ENCODE measurements at places on chromosomes 4 and X.

GRCh38 chr4:168868044-168868781 is 141.8 kb downstream of the CBR4 start:
- DNase-seq, result no peak

GRCh38 chr4:165458471-165458870 is 79.7 kb downstream of the CPE start:
- no peak for DNase-seq

DNA sequence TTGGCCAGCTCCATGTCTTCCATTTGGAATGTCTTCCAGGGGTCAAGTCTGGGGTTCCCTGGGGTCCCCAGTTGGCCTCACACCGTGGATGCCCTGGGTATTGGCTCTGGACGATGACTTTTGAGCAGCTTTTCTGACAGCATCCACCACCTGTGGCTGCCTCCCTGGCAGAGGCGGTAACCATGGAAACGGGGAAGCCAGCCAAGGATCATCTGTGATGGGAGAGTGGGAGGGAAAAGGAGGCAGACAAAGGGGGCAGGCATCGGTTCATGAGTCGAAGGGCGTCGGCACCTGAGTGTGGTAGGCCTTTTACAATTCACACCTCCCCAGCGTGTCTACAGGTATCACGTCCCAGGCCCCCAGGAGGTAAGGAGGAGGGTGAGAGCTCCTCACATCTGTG is 152.2 kb downstream of the ASMT start:
- no peak for DNase-seq

GRCh38 chrX:31459361-31459760 is 387.5 kb upstream of the FTHL17 start:
- DNase-seq, result no peak

GRCh38 chr4:132071815-132072214 is 1077.3 kb upstream of the PCDH10 start:
- no peak for DNase-seq

- no peak for DNase-seq
Observed at GRCh38 chr4:1081689-1082040, 31.7 kb downstream of the RNF212 start.

DNA sequence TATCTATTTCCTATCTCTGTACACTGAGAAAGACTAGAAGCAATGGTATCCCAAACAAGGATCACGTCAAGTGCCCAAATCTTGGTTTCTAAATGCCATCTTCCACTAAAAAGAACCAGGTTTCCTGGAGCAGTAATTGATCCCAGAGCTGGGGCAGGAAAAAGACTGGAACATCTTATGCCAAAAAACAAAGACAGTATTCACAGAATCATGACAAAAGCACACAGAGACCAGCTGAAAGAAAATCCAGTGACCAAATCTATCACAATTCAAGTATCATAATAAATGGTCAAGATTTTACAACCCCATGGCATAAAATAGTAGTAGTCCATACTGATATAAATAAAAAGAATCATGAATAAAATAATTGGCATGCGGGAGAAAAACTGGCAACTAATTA is 44.9 kb downstream of the CENPC start:
- no peak for DNase-seq

DNA sequence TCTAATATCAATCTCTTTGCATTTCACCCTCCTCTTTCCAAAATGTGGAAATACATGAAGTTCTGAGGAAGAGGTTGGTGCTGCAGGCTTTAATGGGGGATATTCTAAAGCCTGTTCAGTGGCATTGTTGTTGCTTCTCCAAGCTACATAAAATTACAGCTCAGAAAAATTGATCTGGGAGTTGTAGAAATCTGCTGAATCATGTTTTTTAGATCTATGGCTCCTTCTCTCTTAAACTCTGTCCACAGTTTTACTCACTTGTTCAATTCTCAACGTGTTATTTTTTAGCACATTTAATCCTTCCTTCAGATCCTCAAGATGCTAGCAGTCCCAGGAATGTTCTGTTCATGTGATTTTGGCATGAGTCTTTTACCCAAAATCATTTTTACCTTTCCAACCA is 949.5 kb upstream of the ADGRL3 start:
- DNase-seq, result no peak

DNA sequence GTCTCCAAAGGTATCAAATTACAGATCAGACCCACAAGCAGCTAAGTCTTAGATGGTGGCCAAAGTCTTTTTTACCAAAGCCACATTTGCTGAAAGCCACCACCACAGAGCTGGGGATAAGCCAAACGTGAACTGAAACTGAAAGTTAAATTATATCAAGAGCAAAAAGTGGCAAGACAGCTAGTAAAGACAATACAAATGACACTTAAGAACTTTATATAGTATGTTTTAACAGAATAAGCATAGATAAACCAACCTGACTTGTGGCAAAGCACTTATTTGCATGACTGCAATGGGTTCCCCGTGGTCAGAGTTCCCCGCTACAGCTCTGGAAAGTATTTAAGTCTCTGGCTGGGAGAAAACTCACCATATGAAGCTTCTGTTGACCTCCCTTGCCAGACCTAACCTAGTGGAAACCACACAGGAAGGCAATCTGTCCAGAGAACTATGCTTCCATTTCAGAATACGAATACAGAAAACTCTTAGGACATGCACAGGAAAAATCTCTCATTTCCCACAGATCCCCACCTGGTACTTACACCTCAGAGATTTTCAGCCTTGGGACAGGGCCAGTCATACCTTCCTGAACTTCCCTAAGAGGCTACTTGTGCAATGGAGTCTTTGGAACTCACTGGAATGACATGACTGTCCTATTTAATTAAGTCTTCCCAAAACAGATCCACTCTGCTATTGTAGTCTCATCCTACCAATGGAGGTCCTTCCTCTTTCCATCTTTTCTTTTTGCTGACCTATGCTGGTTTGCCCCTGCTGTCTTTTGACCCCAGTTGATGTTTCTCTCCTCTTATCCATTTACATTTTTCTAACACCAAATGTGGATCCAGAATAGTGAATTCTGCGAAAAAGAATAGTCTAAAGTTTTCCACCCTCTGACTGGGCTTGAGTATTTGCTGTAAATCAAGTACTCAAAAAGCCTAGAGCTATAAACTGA is 225.1 kb downstream of the NR3C2 start:
- DNase-seq, result no peak

DNA sequence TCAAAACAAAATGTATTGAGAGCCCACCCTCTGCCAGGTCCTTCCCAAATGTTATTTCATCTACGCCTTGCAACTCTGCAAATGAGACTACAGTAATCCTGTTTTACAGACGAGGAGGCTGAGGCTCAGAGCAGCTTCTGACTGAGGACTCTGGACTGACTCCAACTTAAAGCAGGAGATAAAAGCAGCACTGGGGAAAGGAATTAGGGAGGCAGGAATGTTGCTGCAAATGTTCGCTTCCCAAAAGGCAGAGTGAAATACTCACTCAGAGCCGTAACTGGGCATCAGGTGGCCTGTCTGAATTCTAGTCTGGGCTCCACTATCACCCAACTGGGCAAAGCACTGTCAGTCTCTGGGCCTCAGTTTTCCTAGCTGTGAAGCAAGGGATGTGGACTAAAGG is 94.7 kb upstream of the SRD5A3 start:
- no peak for DNase-seq

- no peak for DNase-seq
Observed at GRCh38 chrX:121308276-121308805, 260.9 kb downstream of the GLUD2 start.

- no peak for DNase-seq
Observed at GRCh38 chr4:2728221-2728620, 27.9 kb downstream of the TNIP2 start.

GRCh38 chrX:10208281-10208856 is 51.6 kb downstream of the CLCN4 start:
- no peak for DNase-seq

DNA sequence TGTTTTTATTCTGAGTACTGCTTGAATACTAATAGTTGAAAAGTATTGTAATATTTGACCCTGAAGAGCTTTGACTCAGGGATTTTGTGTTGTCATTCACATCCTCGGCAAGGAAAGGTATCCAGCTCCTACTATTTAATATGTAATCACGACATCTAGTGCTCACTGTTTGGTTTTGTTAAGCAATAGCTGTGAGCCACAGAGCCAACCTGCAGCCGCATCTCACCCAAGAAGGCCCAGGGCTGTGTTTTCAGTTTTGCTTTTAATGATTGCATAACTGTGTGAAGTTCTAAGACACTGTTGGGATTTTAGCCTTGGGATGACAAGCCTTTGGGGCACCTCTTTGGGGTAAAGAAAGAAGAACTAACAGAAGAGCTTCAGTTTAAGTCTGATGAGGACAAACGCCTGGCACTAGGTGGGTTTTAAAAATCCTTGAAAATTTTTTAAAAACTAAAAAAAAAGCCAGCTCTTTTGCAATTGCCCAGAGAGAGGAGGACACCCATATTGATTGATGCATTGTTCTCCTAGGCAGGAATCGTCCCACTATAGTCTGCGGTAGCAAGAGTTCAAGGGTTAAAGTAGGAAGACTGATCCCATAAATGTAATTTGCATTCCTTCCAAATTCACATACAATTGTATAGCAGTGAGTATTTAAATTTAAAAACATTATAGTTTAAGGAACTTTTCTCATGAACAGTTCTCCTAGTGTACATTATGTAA is 157.8 kb downstream of the RELL1 start:
- no peak for DNase-seq

DNA sequence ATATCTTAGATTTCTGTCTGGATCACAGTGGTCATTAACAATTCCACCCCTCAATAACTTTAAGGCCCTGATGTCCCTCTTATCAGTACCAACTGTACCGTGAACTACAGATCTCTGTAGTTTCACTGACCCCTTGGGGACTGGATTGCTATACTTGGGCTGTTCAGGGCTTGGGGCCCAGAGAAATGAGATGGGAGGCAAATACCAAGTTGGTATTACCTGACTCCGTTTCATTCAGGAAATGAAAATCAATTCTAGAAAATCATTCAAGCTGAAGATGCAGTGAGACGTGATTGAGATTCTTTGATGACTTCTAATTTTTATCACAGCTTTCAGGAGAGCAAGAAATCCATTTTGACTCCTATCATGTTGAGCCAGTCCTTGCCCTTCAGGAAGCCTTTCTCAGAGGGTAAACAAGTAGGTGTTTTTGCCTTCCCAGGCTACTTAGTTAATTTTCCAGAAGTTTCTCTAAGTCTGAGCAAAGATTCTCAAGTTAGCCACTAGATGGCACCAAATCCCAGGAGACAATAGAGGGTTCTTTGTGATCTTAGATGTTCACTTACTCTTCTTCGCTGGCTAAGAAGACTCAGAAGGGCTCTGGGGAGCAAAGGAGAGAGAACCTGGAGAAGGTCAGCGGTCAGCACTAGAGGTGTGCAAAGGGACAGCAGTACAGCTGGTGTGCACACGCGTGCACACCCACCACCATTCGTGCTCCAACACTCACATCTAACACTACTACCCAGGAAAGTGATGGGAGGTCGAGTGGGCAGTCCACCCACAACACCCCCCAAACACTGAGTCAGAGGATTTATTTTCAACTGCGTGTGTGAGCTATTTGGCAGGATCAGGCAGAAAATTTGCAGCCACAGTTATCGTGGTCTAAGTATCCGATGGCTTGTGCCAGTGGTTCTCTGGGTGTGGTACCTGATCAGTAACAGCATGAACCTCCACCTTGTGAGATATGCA is 7.4 kb downstream of the HNRNPH2 start:
- DNase-seq, result no peak

DNA sequence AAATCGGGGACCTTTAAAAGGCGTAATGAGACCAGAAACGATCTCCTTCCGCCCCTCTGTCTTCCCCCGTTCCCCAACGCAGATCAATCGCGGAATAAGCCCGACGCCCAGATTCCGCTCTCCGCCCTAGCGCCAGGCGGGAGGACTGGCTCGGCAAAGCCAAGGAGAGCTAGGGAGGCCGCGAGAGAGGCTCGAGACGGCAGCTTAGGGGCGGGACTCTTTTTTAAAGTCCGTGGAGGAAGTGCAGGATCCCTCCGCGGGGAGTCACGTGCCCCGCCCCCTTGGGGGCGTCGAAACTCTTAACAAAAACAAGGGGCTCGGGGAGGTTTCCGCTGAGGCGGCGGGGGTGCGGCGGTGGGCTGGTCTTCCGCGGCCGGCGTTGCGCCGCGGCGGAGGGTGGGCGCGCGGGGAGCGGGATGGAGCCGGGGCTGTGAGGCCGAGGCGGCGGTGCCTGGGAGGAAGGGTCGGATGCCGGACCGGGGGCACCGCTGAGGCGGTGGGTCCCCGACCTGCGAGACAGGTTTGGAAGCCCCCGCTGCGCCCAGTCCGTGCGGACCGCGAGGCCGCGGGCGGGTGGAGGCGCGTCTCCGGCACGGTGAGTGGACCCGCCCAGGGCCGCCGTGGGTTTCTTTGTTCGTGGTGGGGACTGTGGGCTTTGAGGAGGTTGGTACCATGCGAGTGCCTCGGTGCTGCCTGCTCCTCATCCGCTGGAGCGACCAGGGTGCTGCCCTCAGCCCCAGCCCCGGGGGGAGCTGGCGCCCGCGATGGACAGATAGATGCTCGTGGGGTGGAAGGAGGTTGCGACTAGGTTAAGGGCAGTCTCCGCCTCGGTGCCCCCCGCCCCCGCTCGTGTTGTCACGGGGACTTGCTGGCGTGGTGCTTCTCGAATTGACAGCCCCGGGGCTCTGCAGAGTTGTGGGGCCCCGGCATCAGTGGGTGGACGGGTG is at the start of gene CCNG2:
CCNG2 (plus strand) TSS at position 296 of the 947 bp plus-strand sequence. CDS start 1,326 bp downstream, outside the sequence.
- peak; percentile 74 for DNase-seq

GRCh38 chrX:65601126-65601525 is 66.3 kb upstream of the MSN start:
- no peak for DNase-seq

DNA sequence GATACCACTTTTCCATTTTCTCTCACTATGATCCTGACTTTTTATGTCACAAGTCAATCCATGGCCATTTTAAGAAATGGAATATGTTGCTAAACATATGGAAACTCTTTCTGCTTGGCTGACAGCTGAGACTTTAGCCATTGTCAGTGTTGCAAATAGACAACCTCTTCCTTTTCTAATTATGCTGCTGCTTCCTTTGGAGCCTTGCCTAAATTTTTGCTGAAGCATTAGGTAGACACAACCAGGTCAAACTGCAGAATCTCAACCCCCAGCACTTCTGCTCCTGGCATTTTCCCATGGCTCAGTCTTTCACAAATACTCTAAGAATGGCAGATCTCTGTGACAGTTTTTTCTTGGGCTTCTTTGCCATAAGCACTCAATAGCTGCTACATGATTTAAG is 543.3 kb downstream of the GRID2 start:
- no peak for DNase-seq

DNA sequence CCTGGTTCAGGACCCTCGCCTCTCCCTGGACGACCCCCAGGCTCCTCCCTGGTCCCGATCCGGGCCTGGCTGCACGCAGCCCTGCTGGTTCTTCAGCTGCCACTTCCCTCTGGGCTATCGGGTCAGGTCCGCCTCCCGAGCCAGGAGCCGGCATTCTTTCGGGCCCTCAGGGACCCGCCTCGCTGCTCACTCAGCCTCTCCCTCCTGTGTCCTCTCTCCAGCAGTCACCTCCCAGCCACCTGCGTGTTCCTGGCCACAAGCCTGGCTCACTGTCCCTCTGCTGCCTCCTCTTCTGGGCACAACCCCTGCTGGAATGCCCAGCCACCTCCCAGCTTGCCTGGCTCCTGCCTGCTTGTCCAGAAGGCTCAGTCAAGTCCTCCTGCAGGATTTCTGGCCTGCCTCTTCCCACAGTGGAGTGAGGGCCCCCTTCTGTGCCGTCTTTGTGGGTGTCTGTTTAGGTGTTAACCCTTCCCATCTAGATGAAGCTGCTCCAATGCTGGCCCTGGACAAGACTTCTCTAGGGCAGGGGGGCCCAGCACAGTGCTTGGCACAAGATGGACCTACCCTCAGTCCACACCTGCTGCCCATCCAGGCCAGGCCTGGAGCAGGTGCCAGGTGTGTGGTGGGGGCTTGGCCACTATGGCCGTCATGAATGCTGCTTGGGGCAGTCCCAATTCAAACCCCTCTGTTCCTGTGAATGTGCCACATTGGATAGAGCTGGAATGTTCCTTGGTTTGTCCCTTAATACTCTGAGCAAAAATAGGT is 2.2 kb downstream of the WFS1 start:
- DNase-seq, result peak; percentile 27
